Glutamatergic neuron (in vitro differentiated cells): ENCODE measurements at places on chromosomes 3 and 15.

DNA sequence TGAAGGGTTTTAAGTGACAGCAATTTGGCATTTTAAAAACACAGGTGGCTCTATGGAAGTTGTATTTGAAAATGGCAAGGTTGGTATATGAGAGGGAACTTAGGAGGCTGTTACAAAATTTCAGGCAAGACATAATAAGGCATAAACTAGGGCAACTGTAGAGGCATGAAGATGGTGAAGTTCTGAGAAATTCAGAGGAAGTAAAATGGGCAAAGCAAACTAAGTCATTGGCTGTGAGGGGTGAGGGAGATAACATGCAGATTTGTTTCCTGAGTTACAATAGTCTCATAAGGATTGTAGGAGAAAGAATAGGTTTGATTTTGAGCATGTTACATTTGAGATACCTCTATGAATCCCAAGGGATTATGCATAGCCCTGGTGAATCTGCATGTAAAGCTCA, 302.9 kb upstream of the ARHGEF26 start:
- DNase-seq, result no peak

GRCh38 chr15:71651750-71652186, 158.6 kb upstream of the NR2E3 start:
- peak; percentile 54 for DNase-seq

GRCh38 chr15:22735781-22736180, 50.7 kb upstream of the NIPA1 start:
- DNase-seq, result no peak

DNA sequence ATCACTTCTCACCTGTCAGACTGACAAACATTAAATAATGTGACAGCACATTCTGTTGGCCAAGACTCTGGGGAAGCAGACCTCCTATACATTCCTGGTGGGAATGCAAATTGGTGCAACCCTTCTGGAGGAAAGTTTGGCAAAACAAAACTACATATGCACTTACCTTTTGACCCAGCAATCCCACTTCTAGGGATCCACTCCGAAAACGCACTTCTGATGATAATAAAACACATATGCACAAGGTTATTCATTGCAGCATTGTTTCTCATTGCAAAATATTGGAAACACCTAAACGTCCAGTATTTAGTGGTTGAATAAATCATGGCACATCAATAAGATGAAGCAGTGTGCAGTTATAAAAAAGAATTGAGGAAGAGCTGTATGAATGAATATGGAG, 145.5 kb upstream of the ABHD17C start:
- no peak for DNase-seq

DNA sequence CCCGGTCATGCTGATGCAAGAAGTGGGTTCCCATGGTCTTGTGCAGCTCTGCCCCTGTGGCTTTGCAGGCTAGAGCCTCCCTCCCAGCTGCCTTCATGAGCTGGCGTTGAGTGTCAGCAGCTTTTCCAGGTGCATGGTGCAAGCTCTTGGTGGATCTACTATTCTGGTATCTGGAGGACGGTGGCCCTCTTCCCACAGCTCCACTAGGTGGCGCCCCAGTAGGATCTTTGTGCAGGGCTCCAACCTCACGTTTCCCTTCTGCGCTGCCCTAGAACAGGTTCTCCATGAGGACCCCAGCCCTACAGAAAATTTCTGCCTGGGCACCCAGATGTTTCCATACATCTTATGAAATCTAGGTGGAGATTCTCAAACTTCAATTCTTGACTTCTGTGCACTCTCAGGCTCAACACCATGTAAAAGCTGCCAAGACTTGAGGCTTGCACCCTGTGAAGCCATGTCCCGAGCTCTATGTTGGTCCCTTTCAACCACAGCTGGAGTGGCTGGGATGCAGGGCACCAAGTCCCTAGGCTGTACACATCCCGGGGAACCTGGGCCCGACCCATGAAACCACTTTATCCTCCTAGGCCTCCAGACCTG, 238.4 kb upstream of the MDFIC2 start:
- DNase-seq, result peak; percentile 67

DNA sequence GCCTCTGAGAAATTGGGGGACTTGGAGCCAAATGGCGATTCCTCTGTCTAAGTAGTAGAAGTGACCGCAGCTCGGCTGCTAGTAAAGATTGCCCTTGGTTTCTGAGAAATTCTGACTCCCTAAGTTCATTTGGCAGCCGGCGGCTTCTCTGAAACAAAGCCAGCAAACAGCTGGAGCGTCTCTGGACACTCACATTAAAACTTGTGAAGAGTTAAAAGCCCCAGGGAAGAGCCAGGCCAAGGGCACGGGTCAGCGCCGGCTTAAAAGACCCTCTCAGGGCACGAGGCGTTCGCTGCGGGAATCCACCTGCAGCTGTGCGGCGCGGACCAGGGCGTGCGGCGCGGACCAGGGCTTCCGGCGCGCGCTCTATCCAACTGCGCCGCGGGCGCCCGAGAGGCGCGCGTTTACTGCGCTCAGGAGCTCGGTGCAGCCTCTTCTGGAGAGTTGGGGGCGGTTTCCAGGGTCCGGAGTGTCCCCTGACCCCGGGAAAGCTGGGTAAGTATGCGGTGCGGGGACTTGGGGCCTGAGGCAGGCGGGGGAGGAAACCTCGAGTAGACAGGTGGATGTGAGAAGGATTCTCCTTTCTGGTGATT, at the start of gene COL6A5:
Gene COL6A5 (plus strand): TSS at position 186 of the 593 bp plus-strand sequence. CDS start 27,967 bp downstream, outside the sequence.
- peak; percentile 34 for DNase-seq

GRCh38 chr3:16400106-16400931, 113.2 kb downstream of the RFTN1 start:
- DNase-seq, result no peak

DNA sequence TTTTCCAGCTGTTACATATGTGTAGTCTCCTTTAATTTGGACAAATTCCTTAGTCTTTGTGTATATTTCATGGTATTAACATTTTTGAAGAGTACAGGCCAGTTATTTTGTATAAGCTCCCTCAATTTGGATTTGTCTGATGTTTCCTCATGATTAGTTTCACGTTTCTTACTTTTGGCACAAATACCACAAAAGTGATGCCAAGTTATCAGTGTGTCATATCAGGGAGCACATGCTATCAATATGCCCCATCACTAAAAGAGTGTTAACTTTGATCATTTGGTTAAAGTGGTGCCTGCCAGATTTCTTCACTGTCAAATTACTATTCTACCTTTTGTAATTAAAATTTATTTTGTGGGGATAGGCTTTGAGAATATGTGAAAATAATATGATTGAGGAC, 14.6 kb downstream of the PCNP start:
- no peak for DNase-seq

DNA sequence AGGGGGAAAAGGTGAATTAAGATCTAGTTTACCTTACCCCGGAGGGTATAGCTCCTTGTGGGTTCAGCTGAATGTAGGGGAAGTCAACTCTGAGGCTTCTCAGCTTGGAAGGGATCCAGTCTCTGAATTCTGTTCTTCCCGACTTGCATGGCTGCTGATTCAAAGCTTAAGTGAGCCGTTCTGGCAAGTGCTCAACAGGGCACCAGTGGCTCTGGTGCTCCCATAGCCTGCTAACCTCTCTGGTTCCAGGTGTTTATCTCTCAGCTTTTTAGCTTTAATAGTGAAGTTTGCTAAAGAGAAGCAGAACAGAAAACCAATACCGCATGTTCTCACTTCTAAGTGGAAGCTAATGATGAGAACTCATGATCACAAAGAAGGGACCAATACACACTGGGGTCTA, 46.3 kb upstream of the RBP1 start:
- no peak for DNase-seq

DNA sequence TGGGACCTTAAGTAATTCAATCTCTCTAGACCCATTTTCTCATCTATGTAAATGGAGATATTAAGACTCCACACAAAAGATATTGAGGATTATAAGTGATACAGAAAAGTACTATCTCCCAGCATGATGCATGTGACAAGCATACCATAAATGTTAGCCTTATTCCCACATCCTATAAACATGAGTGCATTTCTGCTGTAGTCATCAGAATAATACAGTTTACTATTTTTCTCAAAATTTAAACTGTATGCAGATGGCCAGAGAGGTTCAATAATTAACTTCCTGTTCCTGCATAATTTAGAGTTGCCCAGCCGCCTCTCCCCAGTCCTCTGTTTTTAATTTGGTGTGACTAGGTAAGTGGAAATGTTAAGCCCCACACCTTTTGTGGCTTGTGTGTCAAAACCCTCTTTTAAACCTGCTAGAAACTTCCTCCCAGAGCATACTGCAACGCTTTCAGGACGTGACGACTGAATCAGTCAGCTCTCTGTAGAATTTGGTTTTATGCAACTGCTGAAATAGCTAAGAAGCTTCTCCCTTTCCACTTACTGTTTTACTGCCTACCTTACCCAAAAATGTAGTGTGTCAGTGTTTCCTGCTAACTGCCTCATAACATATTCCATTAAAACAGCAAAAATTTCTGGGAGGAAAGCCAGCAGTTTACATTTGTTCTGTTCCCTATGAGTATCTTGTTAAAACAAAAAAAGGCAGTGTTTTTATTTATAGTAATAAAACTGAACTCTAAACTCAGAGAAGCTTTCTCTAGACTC, 1037.9 kb downstream of the EPHA3 start:
- DNase-seq, result no peak

DNA sequence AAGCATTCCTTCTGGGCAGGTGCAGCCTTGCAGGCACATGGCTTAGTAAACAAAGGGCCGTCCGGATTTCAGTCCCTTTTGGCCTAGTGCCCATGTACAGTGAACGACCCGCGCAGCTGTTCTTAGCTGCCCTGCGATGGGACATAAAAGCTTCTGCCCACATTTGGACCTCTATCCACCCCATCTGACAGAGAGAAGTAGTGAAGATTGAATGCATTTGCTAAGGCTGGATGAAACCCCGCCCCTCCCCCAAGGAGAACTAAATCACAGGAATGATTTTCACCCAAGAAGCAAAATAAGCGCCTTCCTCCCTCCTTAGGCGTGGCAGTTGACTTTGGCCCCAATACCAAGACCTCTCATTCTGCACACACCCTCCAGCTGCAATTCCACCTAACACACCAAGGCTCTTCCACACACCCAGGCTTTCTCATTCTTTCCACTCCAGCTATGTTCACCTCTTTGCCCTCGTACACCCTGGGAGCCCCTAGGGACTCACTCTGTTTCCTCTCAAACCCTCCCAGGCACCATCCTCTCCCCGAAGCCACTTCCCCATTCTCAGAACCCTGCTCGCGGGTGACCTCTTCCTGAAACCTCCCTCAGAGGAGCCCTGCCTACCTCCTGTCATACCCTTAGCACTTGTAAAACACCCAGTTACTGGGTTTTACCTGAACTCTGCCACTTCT, 14.1 kb upstream of the HRH1 start:
- no peak for DNase-seq

DNA sequence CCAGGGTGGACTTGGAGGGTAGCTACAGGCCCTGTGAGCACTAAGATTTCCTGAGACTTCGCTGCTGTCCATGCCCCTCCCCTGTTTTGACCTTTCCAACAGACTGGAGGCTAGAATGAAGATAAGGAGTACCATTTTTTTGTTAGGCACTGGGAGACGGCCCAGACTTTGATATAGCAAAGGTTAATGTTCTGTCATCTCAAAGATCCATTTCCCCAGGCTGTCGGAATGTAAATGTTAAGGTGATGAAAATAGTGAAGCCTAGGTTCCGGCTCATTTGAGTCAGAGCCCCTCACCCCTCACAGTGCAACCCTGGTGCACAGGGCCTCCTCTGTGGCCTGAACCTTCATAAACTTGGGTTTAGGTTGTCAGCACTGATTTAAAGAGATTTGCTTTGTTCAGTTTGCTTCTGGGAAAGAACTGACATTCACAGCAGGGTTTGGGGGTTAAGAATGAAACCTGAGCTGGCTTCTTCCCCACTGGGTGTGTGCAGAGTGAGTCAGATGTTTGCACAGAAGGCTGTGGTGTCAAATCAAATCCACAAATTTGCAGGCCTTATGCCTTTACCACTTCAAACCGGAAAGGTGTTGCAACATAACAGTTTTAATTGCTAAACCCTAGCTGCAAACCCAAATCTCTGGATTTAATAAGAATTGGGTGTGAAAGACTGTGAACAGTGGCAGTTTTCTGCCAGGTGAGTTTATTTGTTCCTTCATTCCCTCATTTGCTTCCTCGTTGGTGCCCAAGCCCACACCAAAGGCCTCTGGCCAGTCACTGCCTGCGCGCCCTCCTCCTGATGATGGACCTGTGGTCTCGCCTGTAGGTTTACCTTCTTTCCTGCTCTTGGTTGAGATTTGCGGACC, 20.6 kb upstream of the KCTD6 start:
- DNase-seq, result no peak

DNA sequence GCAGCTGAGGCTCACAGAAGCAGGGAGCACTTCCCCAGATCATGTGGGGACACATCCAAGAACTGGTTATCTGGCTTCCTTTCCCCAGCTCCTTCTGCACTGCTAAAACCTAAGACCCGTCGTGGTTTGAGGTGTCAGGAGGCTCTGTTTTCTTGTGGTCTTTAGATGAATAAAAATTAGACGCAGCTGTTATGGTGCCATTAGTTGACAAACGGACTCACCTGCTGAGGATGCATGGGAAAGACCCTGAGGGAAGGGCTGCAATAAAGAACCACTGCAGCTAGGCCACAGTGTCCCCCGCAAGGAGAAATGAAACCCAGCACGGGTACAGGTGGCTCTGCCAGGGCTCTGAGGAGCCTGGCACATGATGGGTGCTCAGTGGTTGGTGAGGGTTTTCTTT, 99.4 kb downstream of the IQSEC1 start:
- DNase-seq, result no peak

DNA sequence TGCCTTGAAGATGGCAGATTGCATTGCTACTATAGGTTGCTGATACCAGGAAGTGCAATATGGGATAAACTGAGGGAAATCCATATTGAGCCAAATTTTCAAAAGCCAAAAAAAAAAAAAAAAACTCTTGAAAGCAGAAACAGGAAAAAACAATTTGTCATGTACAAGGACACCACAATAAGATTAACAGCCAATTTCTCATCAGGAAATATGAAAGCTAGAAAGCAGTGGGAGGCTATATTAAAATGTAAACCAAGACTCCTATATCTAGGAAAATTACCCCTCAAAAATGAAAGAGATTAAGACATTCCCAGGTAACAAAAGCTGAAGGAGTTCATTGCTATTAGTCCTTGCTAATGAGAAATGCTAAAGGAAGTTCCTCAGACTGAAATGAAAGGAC, 462.8 kb upstream of the DPH6 start:
- DNase-seq, result no peak

DNA sequence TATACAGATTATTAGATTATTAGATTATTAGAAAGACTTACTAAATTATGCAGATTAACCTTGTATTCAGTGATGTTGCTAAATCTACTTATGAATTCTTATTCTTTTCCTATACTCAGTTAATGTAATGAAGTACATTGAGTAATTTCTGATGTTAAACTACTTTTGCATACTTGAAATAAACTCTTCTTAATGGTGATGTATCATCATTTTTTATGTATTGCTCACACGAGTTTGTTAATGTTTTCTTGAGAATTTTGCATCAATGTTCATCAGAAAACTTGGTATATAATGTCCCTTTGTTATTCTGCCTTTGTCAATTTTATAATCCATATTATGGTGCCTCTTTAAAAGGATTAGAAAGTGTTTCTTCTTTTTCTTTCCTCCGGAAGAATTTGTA, 163.2 kb upstream of the COL8A1 start:
- DNase-seq, result no peak

- no peak for DNase-seq
Measured at GRCh38 chr3:177331203-177331835, 134.0 kb upstream of the TBL1XR1 start.
